ENCODE measurements at places on chromosomes 13 and 19.

DNA sequence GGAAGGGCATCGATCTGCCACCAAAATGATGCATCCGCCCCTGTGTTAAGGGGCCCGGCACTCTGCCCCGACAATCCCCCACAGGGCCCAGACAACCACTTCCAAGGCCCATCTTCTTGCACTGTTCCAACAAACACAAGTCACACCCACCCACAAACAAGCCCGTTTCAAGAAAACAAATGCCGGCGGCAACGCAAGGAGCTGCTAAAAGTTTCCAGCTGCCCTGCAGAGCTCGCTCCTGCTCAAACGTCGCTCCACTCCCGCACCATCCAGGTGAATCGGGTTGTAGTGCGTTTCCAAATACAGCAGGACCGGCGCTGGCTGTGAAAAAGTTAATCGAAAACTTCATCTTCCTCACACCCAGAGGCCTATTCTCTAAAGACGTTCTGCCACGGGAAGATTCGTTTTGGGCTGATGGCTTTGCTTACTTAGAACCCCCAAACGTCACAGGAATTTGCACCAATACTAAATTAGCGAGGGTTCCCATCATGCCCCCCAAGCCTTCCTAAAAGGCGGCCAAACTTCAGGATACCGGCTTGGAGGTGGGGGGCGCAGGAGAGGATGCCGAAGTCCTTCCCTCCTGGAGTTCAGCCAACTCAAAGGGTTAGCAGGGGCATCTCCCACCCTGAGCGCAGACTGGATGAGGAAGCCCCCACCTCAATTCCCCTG, 107.4 kb upstream of the DOCK9 start:
- DNase-seq = no peak

DNA sequence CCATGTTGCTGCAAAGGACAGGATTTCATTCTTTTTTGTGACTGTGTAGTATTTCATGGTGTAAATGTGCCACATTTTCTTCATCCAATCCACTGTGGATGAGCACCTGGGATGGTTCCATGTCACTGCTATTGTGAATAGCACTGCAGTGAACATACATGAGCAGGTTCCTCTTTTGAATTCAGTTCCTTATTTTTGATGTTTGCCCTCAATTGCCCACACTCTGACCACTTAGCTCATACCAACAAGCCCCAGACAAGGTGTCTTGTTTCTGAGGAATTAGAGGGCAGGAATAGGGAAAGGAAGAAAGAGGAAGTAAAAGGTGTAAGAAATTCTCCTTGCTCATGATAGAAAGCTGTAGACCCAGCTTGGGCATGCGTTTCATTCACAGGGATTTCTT, 244.2 kb upstream of the ZNF507 start:
- no peak for DNase-seq

GRCh38 chr13:74168263-74168675, 34.1 kb upstream of the KLF12 start:
- DNase-seq = no peak

GRCh38 chr13:49417161-49417560, 26.7 kb downstream of the CAB39L start:
- DNase-seq = no peak

DNA sequence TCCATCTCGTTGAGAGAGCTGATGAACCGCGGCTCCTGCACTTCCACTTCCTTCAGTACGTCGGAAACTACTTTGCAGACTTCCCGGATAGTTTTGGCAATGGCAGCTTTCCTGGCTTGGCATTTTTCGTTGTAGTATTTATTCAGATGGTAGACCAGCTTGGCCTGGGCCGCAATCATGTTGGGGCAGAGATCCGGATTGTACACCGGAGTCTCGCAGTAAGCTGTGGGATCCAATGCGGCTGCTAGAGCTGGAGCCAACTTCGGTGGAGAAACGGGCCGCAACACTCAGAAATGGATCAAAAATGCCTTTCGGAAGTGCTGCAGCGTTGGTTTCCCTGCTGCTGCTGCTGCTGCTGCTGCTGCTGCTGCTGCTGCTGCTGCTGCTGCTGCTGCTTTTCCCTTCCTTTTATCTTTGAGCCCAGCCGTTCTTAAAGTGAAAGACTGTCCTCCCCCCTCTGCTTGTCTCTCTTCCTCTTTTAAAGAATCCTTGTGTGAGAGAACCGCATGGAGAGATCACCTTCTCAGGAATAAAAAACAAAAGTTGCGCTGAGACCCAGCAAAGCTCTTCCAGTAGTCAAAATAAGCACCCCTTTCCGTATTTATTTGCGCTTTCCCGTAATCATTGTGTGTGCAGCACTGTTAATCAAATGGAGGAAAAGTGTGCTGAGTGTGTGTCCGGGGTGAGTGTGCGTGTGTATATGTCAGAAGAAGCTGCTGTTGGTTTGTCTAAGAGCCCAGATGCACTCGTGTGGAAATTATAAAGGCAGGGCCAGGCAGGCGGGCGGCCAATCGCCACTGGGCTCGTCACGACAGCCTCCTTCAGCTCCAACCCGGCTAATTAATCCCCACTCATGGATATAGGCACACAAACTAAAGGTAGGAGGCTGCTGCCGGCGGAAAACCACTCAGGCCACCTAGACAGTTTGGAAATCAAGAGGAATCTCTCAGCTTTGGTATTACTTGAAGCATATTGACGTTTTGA, at the start of gene MAB21L1:
MAB21L1 (minus strand) TSS at position 730 of the 984 bp plus-strand sequence; CDS start at position 179, 551 bp downstream.
- DNase-seq = no peak

DNA sequence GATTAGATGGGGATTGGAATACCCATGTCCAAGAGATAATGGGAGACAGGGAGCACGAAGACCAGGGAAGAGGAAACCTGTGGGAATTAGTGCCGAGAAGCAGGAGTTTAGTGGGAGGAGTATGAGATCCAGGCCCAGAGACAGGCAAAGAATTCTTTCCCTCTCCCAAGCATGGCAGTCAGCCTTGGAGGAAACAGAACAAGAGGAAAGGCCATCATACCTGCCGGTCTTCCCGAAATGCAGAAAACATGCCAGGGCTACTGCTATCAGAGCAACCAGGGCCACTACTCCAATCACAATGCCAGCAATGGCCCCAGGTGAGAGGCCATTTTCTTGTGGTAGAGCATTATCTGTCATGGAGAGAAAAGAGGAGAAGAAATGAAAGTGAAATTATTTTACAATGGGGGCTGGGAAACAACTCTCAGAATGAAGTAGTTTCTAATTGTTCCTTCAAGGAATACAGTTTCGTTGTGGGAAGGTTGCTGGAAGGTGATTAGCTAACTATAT, 16.1 kb downstream of the CEACAM1 start:
- DNase-seq = no peak

- peak; percentile 43 for DNase-seq
These were observed 109.5 kb downstream of the TBC1D4 start for GRCh38 chr13:75372517-75372916.

DNA sequence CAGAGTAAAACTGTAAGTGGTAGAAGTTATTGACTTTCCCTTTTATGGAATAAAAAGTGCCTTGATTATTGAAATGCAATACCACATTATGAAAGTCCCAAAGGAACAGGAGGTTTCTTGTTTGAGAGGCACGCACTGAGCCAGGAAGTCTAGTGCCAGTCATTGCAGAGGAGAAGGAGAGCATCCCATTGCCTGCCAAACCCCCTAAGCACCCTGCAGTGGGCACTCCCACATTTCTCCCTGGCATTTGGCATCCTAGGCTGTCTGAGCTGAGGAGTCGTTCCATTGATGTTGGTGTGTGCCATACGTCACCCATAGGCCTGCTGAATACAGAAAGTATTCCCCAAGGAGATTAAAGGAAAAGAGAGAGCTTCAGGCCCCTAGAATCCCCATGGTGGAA, 85.7 kb upstream of the MBNL2 start:
- DNase-seq = no peak

DNA sequence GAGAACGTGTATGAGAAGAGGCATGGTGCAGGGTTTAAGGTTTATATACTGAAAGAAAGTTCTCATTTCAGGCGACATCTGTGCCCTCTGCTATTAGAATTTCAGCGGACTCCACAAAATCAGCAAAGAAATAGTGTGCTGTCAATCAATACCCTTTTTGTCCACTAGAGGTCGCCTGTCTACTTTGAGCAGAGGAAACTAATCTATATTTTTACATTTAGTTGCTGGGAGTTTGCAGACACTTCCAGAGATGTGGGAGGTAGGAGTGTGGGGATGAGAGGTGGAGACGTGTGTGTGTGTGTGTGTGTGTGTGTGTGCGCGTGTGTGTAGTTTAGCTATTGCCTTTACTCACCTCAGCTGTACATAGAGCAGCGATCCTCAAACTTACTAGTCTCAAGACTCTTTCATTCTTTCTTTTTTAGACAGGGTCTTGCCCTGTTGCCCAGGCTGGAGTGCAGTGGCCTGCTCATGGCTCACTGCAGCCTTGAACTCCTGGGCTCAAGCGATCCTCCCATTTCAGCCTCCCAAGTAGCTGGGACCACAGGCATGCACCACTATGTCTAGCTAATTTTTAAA, 9.7 kb downstream of the INAFM1 start:
- peak; percentile 69 for DNase-seq

GRCh38 chr19:8571006-8571411, 6.2 kb downstream of the MYO1F start:
- DNase-seq = peak; percentile 78

- no peak for DNase-seq
These were observed 152.4 kb downstream of the TEX29 start for GRCh38 chr13:111472559-111473460.

GRCh38 chr13:82905071-82905470, 977.2 kb downstream of the SLITRK1 start:
- no peak for DNase-seq

GRCh38 chr19:15869109-15869555, 28.7 kb downstream of the CYP4F2 start:
- peak; percentile 59 for DNase-seq

DNA sequence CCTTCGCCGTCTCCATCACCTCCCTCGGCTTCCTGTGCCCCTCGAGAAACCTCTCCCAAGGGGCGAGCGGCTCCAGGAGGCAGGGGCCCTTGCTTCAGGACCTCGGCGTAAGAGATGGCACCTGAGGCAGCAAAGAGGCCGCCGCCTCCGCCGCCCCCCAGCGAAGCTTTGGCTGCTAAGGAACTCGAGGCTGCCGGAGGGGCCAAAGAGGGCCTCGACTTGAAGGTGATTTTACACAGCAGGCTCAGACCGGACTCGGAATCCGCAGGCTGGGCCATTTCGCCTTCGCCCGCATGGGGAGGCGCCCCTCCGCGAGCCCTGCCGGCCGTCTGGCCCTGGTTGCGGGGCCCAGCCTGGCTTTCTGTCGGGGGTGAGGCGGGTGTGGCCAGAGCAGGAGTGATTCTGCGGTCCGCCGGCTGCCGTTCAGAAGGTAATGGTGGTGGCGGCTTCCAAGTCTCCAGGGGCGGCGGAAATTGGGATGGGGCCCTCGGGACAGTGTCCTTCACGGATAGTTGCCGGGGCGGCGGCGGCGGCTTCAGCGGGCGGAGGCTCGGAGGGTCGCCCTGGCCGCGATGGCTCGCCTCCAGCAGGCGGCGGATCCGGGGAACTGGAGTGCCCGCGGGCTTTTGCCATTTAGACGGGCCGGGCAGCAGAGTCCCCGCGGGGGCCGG, 1.4 kb downstream of the GGN start:
- DNase-seq = no peak

DNA sequence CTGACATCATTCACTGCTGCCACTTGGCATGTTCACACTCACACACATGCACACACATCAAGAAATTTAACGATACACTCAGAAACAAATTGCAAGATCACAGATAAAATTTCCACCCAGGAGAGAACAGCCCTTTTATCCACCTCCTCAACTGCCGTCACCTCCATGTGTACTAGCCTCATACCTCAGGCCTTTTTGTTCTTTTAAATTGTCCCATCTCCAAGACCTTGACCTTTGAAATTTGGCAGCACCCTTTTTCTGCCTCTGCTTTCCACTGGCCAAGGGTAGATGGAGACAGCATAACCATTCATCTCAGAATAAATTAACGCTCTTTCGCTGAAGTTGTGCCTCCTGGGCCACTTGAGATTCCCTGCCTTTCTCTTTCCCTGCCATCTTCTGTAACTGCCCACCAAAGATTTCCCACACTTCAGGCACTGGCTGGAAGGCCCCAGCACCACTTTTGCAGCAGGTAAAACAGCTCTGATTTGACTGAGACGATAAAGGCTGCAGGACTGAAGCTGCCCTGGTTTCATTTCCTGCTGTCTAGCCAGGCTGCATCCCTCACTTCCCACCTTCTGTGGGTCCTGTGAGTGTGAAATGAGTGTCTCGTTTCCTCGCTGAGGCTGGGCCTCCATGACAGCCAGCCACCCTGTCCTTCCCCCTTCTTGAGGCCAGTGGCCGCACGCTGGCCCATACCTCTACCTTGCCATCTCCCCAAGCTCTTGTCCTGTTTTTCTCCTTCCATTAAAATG, 39.3 kb downstream of the MBNL2 start:
- no peak for DNase-seq

DNA sequence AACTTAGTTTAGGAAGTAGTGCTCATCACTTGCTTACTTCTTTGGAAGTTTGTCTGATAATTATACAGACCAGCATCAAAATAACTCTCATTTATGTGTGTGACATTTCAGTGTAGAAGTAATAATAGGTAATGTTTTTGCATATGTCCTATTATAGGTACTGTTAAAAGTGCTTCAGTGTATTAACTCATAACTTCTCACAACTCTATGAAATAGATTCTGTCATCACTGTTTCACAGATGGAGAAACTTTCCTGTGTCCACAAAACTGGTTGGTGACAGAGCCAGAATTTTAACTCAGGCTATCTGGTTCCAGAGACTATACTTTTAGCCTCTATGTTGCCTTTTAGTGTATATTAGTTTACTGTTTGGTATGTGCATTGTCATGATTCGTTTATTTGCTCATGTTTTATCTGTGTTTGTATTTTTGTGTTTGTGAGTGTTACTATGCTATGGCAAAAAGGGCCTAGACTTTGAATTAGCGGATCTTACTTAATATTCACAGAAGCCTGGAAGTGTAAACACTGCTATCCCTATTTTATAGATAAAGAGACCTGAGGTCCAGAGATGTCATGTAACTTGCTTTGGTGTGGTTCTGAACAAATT, 12.7 kb downstream of the LPAR6 start:
- DNase-seq = no peak

DNA sequence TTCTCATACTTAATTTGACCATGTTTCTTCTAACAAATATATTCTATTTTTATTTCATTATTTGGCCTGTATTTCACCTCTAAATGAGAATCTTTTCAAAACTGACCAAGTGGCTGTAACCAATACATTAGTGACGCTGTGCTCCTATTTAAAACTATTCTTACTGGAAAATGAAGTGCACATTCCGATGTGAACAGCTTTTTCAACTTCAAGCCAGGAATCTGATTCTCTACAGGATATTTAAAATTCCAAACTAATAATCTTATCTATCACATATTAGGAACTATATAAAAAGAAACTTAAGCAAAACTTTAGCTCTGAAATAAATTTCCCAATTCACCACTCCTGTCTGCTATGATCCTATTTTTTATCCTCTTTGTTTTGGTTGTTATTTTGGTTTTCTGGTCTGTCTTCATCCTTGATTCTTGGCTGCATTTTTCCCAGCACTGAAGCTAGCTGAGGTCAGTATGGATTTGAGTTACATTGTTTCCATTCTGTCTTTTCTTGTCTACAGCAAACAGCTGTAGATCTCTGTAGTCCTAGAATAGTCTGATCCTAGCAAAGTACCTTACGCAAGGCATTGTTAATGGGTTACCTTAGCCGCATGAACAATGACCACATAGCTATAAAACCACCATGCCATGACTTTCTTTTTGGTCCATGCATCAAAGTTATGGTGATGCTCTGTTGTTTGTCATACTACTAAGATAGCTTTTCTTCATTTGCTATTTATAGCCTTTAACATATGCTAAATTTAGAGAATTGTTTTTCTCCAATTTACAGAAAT, 748.6 kb upstream of the SPRY2 start:
- no peak for DNase-seq

Data from RPMI8226 (cell line).